ENCODE measurements at places on chromosomes 12 and 14.

- DNase-seq, result no peak
Observed at GRCh38 chr12:67540920-67541624, 107.5 kb upstream of the DYRK2 start.

- DNase-seq, result no peak
Observed at GRCh38 chr14:100059438-100059781, 5.8 kb upstream of the EVL start.

GRCh38 chr12:93918900-93919299 is 229.5 kb upstream of the PLXNC1 start:
- no peak for DNase-seq

GRCh38 chr14:69690042-69690441 is 76.9 kb upstream of the SRSF5 start:
- DNase-seq, result no peak

DNA sequence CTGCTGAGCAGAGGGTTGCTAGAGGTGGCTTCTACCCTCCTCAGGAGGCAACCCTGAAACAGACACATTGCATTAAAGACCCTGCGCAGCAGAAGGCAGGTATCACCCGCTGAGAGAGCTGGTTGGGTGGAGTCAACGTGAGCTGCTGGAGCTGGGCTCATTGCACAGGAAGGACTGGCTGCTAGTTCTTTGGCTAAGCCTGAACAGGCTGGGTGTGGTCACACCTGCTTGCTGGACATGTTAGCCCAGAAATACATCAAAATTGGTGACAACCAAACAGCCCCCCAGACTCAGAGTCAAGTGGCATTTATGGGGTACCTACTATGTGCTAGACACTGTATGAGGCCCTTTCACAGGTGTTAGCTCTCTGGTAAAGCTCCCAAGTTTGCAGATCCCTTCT is 33.8 kb upstream of the IRF2BPL start:
- no peak for DNase-seq

DNA sequence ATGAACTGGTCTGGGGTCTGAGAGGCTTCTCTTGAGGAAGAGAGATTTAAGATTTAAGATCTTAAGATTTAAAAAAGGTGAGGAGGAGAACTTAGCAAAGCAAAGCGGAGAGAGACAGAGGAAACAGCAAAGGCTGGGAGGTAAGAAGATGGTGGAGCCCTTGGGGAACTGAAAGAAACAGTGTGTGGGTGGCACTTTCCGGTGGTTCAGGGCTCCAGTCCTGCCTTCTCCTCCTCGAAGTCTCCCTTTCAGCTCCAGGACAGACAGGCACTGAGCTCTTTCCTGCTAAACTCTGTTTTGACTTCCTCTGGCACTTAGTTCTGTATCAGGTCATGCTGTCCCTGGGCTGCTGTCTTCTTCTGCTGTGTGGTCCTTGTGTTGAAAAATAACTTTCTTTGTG is 298.7 kb upstream of the SRRM4 start:
- no peak for DNase-seq

All from NCI-H1048 (cell line).